ENCODE measurements at places on chromosomes 2 and 18.

- DNase-seq: no peak
Observed at GRCh38 chr2:44290261-44290660, 15.0 kb downstream of the SLC3A1 start.

- no peak for DNase-seq
Observed at GRCh38 chr2:200708943-200709342, 102.8 kb upstream of the BZW1 start.

DNA sequence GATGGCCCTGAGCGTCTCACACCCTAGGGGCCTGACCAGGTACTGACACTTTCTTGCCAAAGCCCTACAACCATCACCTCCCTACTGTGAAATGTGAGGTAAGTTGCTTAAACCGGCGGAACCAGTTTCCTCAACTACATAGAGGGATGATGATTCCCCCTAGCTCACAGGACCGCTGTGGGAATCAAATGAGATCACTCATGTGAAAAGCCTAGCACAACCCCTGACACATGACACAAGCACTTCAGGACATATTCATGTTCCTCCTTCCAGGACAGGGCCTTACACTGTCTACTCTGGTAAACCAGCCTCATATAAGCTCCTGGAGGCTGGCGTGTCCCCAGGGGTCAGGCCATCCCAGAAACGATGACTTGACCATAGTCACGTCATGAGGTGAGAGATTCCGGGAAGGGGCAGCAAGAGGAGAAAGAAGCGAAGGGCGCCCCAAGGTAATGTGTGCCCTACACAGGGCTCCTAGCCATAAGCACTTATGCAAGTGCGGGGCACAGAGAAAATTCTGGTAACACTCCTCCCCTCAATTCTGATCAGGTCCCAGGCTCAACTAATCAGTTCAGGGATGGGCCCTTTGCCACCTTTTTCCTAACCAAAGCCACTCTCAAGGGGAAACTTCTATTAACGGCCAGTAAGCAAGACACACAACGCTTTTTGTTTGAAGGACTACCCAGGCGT lies 49.5 kb downstream of the C2orf42 start:
- DNase-seq: peak; percentile 52

- DNase-seq: no peak
Observed at GRCh38 chr2:230985519-230986231, 10.2 kb upstream of the SPATA3 start.

All from right cardiac atrium (tissue), 5 donors.